ENCODE measurements at places on chromosomes 13 and 19.

DNA sequence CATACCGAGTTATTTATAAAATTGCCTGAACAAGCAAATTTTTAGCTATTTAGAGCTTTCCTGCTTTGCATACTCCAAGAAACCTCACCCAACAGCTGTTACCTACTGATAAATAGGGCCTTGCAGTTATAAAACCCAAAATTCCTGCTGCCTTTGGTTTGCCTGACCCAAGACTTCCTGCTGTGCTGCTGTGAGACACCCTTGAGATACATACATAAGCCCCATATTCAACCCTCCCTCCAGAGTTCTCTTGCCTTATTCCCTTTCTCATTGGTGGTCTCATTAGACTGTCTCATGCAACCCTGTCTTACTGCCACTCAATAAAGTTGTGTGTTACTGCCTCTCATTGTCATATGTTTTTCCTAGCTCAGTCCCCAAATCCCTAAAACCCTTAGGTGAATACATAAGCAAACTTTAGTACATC lies 677.6 kb downstream of the UQCRFS1 start:
- no peaks in the 10 kb centered on the region for H3K4me1 ChIP-seq
- no peaks in the 10 kb centered on the region for H3K27me3 ChIP-seq
- DNase-seq = peak; percentile 41
- H3K36me3 ChIP-seq = no peaks in the 10 kb centered on the region
- H3K27ac ChIP-seq = no peak overlapping the region

DNA sequence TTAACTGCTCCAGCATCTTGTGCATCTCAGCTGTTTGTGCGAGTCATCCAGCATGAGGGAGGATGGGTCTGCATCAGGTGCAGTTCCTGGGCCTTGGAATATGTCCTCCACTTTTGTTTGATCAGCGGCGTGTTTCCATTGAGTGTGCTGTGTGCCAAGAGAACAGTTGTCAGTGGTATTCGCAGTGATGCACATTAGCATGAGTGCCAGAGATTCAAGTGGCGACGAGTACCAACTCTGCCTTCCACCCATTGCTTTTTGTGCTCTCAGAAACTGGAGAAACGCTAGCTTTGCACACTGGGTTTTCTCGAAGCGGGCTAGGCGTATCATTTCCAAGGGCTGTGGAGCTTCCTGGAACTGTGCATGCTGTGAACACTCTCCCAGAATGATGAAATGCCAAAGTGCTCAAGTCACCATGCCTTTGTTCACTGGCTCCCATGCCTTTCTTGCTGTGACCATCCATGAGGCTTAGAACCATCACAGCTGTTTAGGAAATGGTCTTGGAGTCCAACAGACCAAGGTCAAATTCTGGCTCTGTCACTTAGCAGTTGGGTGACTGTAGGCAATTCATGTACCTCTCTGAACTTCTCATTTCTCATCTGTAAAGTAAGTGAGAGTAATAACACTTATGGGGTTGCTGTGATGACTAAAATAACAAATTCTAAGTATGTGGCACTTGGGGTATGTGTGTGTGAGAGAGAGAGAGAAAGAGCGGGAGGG lies 18.4 kb downstream of the LRCH1 start:
- no peak for DNase-seq
- H3K36me3 ChIP-seq = peaks cover 5% of the 10 kb centered on the region
- H3K4me3 ChIP-seq = no peak overlapping the region
- H3K27me3 ChIP-seq = no peaks in the 10 kb centered on the region
- peaks cover 13% of the 10 kb centered on the region for H3K4me1 ChIP-seq

DNA sequence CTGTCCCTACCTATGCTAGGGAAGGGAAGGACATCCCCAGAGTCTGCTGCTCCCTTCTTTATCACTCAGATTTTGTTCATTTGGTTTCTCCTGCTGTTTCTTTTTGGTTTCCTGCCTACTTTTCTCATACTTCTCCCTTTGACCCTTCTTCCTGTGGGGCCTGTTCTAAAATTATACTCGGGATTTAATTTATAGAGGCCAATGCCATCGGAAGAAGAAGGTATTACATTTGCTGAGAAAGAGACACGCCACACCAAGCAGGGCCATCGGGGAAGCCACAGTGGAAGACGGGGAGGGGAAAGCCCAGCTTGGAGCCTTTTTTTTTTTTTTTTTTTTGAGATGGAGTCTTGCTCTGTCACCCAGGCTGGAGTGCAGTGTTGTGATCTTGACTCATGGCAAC lies 46.8 kb upstream of the FARP1 start:
- DNase-seq = no peak
- H3K36me3 ChIP-seq = no peaks in the 10 kb centered on the region
- no peaks in the 10 kb centered on the region for H3K4me1 ChIP-seq

DNA sequence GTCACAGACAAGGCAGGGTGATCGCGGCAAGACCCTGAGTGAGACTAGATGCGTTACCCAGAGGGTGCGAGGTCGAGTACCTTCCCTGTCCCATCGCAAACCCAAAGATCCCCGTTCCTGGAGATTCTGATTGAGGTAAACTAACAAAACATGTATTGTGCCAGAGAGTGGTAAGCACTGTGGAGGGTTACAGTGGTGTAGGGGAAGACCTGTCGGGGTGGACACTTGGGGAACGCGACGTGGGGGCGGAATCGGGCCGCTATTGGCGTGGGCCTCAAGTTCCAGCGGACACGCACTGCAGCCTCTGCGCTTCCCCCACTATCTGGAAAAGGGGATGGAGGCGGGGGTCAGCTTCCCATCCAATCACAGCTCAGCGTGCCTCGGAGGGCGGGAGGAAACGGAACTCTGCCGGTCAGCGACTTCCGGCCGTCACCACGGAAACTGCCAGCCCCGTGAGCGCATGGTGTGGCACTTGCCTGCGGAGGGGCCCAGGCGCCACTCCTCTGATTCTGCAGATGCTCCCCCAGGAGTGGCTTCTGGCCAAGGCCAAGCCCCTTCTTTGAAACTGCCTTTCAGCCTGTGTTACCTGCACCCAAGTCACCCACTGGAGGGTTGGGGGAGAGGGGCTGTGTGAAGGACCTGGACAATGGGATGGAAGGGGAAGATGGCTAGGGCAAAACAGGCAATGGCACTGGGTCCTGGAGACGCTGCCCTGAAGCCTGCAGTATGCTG lies 1.0 kb upstream of the UBE2M start:
- H3K4me1 ChIP-seq = peaks cover 63% of the 10 kb centered on the region
- H3K4me3 ChIP-seq = peak overlapping the region; percentile 96
- no peaks in the 10 kb centered on the region for H3K27me3 ChIP-seq
- H3K36me3 ChIP-seq = peaks cover 47% of the 10 kb centered on the region

DNA sequence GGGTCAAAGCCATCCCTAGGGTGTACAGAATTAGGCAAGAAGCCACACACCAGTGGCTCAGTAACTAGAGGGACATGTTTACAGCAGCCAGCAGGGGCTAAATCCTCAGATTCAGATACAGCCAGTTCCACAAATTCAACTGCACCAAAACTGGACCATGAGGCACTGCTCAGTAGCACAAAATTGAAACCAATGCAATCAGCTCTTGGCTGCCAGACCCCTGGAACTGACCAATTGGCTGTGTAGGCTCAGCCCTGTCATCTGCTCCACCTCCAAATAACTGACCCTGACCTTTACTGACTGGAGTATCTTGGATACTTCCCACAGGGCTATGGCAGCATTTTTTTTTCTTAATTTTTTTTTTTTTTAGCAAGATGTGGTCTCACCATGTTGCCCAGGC lies 226.5 kb downstream of the FOXO1 start:
- H3K27ac ChIP-seq = no peak overlapping the region
- H3K36me3 ChIP-seq = no peaks in the 10 kb centered on the region
- no peak for DNase-seq
- H3K27me3 ChIP-seq = no peaks in the 10 kb centered on the region

GRCh38 chr13:49954674-49955455 lies 18.7 kb upstream of the SPRYD7 start:
- no peaks in the 10 kb centered on the region for H3K27me3 ChIP-seq
- no peak overlapping the region for H3K27ac ChIP-seq
- H3K36me3 ChIP-seq = peaks cover 7% of the 10 kb centered on the region

- H3K36me3 ChIP-seq = peaks cover 35% of the 10 kb centered on the region
- DNase-seq = no peak
- H3K4me1 ChIP-seq = peaks cover 8% of the 10 kb centered on the region
- no peak overlapping the region for H3K27ac ChIP-seq
Observed at GRCh38 chr13:111292710-111293485, 27.5 kb upstream of the TEX29 start.

- H3K4me1 ChIP-seq = no peaks in the 10 kb centered on the region
- no peak overlapping the region for H3K4me3 ChIP-seq
- H3K36me3 ChIP-seq = peaks cover 48% of the 10 kb centered on the region
- no peaks in the 10 kb centered on the region for H3K27me3 ChIP-seq
Observed at GRCh38 chr19:10352764-10353671, 13.6 kb upstream of the ICAM3 start.

GRCh38 chr19:56136362-56136761 lies 4.7 kb upstream of the ZNF444 start:
- H3K27me3 ChIP-seq = peaks cover 4% of the 10 kb centered on the region
- DNase-seq = no peak
- H3K36me3 ChIP-seq = peaks cover 3% of the 10 kb centered on the region
- H3K4me3 ChIP-seq = no peak overlapping the region
- no peak overlapping the region for H3K27ac ChIP-seq

All from activated CD4-positive, alpha-beta T cell treated with anti-CD3 and anti-CD28 coated beads, Interleukin-2, amount 10 ng/mL, durations not matched to agents 24 days and 14 days (primary cell).